T-helper 2 cell (primary cell): ENCODE measurements at places on chromosomes 3 and 15.
A peak's percentile ranks its signal among the peaks of the same experiment; 100 is the strongest.

- peak; percentile 82 for DNase-seq
Measured at GRCh38 chr3:30353711-30354467, 252.5 kb upstream of the TGFBR2 start.

- no peak for DNase-seq
Measured at GRCh38 chr3:151262871-151263525, 15.3 kb downstream of the P2RY14 start.

GRCh38 chr3:46695177-46695961 lies 1.9 kb upstream of the ALS2CL start:
- DNase-seq, result no peak

DNA sequence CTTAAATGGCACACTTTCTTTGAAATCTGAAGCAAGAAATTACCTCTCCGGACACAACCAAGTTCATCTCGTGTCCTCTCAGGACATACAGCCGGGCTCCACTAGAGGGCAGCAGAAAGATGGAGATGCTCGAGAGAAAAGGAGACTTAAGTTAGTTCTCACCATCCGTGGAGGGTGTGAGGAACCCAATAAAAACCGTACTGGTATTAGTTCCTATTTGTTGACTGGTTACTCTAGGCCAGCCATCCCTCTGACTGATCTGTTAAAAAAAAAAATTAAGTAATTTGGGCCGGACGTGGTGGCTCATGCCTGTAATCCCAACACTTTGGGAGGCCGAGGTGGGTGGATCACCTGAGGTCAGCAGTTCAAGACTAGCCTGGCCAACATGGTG lies 7.9 kb upstream of the CYP11A1 start:
- DNase-seq, result peak; percentile 70

- DNase-seq, result no peak
Measured at GRCh38 chr15:85826756-85827515, 32.2 kb upstream of the KLHL25 start.

DNA sequence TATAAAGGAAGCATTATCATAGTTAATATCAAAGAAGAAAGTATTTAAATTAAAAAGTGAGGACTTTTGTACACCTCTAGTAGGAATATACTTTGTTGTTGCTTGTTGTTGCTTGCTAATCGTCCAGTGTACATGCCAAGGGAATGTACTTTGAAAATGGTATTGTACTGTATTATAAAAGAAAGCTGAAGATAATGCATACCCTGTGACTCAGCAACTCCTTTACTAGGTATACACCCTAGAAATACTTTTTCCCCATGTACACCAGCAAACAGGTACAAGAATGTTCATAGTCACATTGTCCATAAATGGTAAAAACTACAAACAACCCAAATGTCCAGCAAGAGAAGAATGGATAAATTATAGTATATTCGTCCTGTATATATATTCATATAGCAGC lies 12.0 kb downstream of the TTBK2 start:
- DNase-seq, result no peak

DNA sequence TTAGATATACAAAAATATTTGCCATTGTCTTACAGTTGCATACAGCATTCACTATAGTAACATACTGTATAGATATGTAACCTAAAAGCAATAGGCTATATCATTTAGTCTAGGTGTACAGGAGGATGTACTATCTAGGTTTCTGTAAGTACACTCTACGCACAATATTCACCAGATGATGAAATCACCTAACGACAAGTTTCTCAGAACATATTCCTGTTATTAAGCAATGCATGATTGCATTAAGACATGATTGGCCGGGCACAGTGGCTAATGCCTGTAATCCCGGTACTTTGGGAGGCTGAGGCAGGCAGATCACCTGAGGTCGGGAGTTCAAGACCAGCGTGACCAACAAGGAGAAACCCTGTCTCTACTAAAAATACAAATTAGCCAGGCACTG lies 14.5 kb upstream of the PRKCI start:
- DNase-seq, result no peak

GRCh38 chr3:149042789-149043386 lies 43.4 kb downstream of the HLTF start:
- DNase-seq, result no peak

- DNase-seq, result no peak
Measured at GRCh38 chr3:134232151-134232550, 18.5 kb downstream of the RYK start.

GRCh38 chr3:115498898-115499297 lies 124.4 kb upstream of the GAP43 start:
- no peak for DNase-seq

GRCh38 chr15:35557012-35557411 lies 11.0 kb upstream of the DPH6 start:
- DNase-seq, result no peak

DNA sequence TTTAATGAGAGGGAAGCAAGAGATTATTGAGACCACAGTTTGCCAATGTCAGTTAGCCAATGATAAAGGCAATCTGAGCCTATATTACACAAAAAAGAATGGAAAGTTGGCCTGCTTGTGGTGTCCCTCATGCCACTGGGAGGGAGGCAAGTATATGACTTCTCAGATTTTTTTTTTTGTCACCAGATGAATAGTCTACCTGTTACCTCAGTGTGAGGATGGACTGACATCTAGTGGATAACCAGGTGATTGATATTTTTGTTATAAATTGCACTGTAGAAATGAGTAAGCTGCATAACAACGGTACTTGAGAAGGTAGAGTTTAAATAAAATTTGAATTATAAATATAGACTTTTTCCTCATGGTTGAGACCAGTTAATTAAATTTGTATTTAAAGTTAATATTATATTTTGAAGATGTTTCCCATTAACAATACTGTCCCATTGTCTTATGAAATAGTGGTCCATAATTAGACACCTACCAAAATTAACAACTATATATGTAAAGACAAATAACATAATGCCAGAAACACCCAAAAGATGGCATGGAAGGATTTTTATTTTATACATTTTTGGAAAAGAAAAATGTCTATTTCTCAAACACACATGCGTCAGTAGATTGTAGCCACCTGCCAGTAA lies 237.8 kb upstream of the GADL1 start:
- no peak for DNase-seq

GRCh38 chr15:31752065-31752762 lies 278.1 kb upstream of the CHRNA7 start:
- no peak for DNase-seq

- DNase-seq, result no peak
Measured at GRCh38 chr3:69842789-69843188, 103.5 kb downstream of the MITF start.

DNA sequence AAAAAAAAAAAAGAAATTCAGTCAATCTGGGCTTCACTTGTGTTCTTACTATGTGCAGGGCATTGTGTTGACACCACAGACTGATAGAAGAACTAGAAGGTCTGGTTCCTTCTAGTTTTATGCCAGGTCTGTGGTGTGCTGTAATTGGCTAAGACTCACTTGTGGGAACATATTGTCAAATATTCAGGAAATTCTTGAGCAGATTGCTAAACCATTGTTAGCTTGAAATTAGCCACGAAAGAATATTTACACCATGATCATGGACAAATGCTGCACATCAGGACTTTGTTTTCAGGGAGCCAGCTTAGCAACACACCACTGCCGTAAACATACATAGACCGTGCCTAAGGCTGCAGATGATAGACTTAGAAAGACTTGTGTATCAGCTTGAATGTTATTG lies 74.6 kb downstream of the GTPBP8 start:
- DNase-seq, result no peak

DNA sequence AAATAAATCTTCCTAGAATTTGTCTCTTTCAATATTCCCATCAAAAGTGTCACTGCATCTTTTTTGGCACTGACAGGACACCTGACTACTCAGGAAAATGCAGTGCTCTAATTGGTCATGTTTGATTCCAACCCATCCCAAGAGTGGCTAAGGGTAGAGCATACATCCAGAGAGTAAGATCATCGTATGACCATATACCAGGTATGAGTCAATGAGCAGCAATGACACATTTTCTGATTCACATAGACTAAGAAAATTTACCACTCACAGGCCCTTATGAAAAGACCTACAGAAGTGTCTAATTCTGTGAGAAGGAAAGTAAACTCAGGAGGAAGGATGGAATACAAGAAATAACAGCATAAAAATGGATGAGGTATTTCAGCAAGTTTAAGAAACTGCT lies 434.2 kb downstream of the ZIC1 start:
- DNase-seq, result no peak

GRCh38 chr3:41031401-41031800 lies 167.9 kb upstream of the CTNNB1 start:
- DNase-seq, result no peak

GRCh38 chr15:40914486-40914885 lies 14.7 kb upstream of the DLL4 start:
- DNase-seq, result no peak

- DNase-seq, result no peak
Measured at GRCh38 chr15:64753480-64754185, 21.8 kb downstream of the RBPMS2 start.

DNA sequence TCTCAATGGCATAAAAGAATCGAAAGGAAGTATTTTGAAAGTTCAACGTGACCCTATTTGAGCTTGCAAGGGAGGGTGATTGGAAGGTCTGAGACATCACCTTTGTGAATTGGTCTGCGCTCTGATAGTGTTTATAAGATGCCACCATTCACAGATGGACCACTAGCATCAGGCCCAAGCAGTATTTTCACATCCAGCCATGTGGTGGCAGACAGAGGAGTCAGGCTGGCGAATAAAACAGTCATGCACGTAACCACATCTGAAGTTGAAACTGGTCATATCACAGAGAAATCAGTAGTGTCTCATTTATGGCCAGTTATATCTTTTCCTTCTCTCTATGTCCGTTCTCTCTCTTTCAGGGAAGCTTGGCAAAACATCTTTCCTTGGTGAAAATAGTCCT lies 170.1 kb upstream of the ONECUT1 start:
- DNase-seq, result no peak

GRCh38 chr3:181133832-181134231 lies 144.3 kb upstream of the DNAJC19 start:
- DNase-seq, result no peak

DNA sequence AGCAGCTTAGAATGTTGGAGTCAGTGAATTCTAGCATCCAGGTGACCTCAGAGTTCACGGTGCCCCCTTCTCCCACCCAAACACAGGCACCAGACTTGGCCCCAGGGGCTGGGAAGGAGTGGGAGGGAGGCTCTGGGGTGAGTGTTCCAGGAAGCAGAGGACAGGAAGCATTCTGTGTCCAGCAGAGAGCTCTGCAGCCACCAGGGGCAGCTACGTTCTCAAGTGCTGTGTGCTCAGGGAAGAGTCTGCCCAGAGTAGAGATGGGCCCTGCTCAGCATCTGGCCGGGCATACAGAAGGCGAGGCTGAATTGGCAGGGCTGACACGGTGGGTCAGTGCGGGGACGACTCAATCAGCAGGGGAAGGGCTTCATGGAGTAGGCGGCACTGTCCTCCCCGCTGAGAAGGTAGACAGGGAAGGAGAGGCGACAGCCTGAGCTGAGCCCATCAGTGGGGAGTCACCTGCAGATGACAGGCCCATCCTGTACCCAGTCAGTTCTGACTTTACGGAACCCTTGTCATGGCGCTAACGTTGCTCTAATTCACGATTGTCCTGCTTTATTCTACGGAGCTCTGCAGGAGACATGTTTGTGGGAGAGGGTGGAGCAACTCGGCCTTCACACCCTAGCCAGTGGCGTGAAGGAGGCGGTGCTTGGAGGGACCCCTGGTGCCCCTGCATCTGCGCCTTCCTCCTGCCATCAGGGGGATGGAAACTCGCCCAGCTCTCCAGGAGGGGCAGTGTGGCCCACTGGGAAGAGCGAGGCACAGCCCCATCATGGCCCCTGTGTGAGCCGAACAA lies 82.2 kb downstream of the C3orf70 start:
- DNase-seq, result no peak

DNA sequence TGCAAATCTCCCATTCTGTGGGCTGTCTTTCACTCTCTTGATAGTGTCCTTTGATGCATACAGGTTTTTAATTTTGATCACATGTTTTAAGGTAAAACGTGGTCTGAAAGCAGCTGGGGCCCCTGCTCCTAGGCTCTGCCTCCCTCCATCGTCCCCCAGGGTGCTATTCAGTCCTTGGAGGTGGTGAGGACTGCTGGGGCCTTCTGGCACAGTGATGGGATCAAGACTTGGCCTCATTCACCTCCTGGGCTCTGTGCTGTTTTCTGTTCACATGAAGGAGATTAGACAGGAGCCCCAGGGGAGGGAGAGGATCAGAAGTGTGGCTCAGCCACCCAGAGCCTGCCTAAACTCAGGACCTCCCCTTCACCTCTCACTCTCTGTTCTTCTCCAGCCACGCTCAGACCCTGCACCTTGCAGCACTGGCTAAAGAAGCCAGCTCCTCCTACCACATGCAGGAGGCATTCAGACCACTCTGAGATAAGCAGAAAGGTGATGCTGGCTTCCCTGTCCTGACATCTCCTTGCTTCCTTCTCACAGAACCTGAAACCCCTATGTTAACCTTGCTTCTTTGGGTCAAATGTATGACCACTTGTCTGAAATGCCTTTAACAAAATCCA lies 43.9 kb downstream of the PAQR5 start:
- no peak for DNase-seq

DNA sequence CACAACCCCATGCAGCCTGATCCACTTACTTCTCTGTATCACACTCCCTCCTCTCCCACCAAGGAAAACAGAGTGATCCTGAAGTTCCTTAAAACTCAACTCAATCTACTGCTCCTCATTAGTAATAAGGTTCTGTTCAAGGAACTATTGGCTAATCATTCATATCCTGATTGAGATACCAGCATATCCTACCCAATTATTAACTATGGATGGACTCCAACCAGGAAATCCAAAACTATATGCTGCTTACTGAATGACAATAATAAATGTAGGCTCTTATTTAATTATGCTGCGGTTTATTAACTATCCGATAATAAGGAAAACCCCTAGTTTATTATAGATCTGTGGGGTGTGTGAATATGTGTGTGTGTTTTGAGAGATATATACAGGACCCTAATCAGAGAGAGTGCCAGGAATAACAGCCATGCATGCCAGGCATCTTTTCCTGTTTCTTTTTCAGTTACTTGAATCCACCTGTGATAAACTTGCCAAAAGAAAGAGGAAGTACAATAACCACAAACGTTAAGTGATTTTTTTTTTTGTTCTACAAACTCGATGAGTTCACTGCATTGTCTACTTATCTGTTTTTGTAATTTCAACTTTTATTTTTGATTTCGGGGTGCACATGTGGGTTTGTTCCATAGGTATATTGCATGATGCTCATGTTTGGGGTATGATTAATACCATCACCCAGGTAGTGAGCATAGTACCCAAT lies 1031.7 kb upstream of the CFAP20DC start:
- no peak for DNase-seq

- DNase-seq, result no peak
Measured at GRCh38 chr15:33160581-33161165, 33.8 kb downstream of the FMN1 start.

DNA sequence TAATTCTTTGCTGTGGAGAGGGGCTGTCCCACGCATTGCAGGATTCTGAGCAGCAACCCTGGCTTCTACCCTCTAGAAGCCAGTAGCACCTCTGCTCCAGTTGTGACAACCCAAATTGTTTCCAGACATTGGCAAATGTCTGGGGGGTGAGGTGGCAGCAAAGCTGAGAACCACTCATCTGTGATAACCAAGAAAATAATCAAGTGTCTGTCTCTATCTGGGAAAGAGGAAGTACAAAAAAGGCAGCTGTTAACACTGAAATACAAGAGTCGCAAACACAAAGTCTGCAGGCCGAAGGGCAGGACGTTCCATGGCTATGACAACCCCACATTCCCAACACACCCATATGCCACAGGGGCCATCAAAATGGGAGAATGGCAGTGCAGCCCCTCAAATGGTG lies 42.2 kb upstream of the GNB5 start:
- no peak for DNase-seq

GRCh38 chr3:47047673-47048072 lies 68.2 kb downstream of the NBEAL2 start:
- no peak for DNase-seq
